ENCODE measurements at places on chromosomes 3 and 15.
A peak's percentile ranks its signal among the peaks of the same experiment; 100 is the strongest.

- DNase-seq, result no peak
Measured at GRCh38 chr3:164460851-164461250, 617.4 kb downstream of the SI start.

- DNase-seq, result no peak
Measured at GRCh38 chr3:128404276-128405068, 62.2 kb downstream of the DNAJB8 start.

GRCh38 chr3:67685499-67685898 is 31.1 kb upstream of the SUCLG2 start:
- peak; percentile 8 for DNase-seq

GRCh38 chr15:64596701-64597476 is 136.5 kb downstream of the ZNF609 start:
- peak; percentile 54 for DNase-seq

DNA sequence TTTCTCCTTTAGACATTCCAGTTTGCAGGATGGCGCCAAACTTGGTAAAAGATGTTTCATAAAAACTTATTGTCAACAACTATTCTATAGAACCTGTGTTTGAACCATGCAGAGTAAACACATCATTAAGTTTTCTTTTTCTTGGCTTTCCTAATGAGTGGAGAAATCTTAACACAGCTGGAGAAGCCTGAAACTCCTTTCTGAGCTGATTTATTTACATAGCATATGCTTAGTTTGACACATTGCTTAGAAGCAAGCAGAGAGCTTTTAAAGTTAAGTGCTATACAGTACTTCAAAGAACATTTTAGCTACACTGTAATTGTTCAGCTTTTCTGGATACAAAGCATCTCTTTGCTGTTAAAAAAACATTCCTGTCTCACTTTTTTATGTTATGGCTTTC is 61.0 kb upstream of the PAQR5 start:
- DNase-seq, result no peak

- no peak for DNase-seq
Measured at GRCh38 chr15:68285259-68285980, 7.9 kb downstream of the FEM1B start.

- no peak for DNase-seq
Measured at GRCh38 chr3:30370681-30371271, 235.6 kb upstream of the TGFBR2 start.

DNA sequence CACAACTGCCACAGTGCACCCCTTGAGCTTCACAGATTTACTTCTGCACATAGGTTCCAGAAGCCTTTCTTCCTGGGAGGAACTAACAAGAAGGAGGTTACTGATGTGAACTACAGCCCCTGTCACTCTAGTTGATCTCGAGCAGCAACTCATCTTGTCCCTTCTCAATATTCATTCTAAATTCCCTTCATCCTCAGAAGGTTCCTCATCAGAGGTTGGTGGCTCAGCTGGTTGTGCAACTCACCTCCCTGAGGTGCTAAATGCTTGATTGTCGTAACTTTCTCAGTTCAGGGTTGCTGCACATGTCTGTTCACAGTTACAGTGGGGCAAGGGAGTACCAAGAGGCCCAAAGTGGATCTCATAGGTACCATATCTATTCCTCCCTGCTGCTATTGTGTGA is 5.7 kb upstream of the A4GNT start:
- no peak for DNase-seq

DNA sequence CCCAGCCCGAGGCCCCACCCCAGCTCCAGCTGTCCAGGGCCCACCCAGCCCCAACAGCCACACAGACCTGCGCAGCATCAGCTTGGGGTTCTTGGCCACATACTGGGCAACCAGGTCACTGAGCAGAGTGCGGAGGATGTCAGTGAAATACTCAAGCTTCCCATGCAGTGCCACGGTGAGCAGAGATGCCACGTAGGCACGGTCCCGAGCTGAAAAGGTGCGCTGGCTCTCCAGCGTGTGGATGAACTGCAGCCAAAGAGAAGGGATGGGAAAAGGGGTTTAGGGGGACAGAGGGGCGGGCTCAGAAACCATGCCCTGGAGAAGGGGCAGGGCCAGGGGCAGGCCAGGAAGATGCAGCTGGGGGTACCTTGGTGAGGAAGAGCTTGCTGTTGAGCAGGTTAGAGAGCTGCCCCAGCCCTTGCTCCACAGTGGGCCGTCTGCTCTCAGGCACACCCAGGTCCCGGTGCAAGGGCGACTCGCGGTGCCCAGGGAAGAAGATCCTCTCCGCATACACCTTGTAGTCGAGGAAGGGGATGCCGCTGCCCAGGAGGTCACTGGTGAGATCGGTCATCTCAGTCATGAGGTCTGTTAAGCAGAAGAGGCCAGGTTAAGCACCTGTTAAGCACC is 17.4 kb downstream of the PLXNB1 start:
- DNase-seq, result no peak

- DNase-seq, result no peak
Measured at GRCh38 chr15:20348900-20349773, 192.5 kb downstream of the GOLGA6L6 start.

DNA sequence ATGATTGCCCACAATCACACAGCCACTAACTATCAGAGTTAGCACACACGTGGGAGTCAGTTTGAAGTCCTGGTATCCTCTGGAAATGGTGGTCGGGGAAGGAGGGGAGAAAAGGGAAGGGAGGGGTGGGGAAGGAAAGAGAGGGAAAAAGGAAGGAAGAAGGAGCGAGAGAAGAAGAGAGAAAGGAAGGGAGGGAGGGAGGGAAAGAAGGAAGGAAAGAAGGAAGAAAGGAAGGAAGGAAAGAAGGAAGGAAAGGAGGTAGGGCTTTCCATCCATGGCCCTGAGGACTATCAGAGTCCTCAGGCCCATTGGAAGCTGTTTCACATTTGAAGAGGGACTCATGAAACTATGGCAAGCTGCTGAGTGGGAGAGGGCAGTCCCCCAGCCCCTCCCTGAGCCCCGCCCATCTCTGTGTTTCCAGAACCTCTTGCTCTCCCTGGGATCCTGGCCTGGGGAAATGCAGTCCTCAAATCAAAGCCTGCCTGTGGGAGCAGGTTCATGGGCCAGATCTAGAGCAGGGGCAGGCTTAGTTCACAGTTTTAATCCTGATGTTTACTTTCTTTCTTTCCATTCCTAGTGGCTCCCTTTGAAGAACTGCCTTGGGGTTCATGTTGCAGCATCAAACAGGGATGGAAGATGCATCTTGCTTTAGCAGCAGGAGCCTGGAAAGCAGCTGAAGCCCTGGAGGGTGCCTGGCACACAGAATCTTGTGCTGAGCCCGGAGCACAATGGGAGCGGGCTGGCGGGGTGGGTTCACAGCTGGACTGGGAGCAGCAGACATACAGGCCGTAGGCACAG is 66.1 kb upstream of the GLCE start:
- no peak for DNase-seq

GRCh38 chr15:62348118-62348517 is 183.0 kb upstream of the C2CD4B start:
- DNase-seq, result no peak

GRCh38 chr3:160195106-160195505 is 30.1 kb upstream of the C3orf80 start:
- no peak for DNase-seq

GRCh38 chr15:68204776-68205557 is at the start of gene CALML4:
Gene CALML4 (minus strand): TSS chr15:68205332. CDS start chr15:68205247, 85 bp downstream.
- no peak for DNase-seq

DNA sequence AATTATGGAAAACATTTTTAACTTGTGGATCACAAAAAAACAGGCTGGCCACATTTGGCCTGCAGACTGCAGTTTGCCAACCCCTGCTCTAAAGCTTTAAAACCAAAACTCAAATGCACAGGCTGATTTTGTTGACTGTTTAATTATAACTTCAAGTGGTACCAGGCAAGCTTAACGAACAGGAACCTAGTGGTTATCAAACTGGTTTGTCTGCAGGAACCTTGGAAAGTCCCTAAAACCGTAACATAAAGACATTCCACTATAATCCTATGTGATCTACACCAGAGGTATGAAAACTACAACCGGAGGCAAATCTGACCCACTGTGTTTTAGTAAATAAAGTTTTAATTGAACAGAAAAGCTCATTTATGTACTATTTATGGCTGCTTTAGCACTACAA is 52.4 kb downstream of the TBL1XR1 start:
- DNase-seq, result peak; percentile 69

DNA sequence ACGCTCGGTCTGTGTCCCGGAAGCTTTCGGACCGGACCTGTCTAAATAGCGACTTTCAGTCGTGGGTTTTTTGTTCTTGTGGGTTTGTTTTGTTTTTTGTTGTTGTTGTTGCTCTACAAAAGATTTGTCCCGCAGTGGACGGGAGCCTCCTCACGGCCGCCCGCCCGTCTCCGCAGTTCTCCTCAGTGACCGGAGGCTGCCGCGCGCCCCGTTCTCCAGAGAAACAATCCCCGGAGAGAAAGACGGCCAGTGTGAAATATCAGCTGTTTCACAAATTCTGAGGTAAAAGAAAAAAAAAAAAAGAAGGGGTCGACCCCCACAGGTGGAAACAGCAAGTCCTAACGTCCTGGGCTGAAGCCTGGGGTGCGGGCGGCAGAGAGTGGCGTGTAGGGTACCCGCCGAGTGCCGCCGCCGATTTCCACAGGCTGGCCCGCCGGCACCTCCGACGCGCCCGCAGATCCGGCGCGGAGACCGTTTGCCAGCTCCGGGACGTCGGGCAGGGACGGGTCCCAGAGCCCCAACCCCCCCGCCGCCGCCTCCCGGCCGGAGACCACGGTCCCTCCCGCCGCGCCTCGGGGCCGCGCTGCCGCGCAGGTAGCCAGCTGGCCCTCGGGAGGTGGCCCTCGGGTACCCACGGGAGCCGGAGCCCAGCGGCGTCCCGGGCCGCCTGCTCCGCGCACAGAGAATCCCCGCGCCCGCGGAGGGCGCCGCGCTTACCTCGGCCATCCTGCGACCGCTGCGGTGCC is 478 bp downstream of the BNC1 start:
- DNase-seq, result no peak

GRCh38 chr3:150433347-150433746 is 25.2 kb downstream of the TSC22D2 start:
- no peak for DNase-seq

- no peak for DNase-seq
Measured at GRCh38 chr3:103134023-103134724, 699.4 kb downstream of the ZPLD1 start.

DNA sequence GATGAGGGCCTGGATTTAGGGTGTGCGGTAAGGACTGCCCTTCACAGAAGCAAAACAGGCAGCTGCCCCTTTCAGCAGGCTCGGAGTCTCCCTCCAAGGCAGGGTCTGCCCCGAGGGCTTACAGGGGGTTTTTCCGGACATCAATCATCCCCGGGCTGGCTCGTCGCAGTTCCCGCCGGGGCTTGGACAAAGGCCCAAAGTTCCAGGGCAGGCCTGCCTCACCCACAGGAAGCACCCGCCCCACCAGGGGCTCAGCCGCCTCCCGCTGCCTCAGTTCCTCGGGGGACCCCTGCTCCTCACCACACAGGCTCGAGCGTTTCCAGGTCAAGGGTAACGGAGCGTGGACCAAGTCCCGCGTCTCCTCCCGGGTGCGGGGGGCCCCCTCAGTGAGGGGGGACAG is 27.0 kb downstream of the KIF7 start:
- no peak for DNase-seq

- DNase-seq, result no peak
Measured at GRCh38 chr15:101028321-101028720, 109.2 kb downstream of the LRRK1 start.

DNA sequence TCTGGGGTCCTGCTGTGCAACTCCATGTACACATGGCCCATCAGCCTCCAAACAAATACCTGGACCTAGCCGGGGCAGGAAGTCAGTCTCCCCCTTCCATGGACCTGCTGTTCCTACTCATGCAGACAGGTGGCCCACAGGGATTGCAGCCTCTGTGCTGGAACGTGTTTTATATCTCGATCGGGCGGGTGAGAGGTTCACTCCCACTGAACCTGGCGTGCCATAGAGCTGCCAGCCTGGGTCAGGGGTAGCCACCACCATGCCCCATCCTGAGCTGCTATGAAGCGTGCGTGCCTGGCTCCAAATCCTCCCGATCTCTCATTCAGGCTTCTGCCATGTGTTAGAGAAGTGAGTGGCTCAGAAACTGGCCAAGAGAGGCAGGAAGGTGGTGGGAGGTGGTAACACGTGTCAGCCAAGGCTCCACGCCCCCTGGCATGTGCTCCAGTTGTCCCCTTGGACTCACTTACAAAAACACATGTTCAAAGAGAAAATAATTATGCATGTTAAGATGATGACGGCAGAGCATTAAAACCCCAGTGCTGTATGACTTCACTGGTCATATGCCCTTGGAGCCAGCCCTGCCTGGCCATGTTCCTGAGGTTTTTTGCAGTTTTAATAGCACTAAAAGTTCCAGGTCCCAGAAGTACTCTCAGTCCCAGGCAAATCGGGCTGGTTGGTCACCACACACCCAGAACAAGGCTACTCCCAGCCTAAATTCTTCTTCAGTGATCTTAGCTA is 30.6 kb downstream of the CTSH start:
- no peak for DNase-seq

GRCh38 chr3:127445581-127446343 is 144.8 kb downstream of the TPRA1 start:
- DNase-seq, result no peak

DNA sequence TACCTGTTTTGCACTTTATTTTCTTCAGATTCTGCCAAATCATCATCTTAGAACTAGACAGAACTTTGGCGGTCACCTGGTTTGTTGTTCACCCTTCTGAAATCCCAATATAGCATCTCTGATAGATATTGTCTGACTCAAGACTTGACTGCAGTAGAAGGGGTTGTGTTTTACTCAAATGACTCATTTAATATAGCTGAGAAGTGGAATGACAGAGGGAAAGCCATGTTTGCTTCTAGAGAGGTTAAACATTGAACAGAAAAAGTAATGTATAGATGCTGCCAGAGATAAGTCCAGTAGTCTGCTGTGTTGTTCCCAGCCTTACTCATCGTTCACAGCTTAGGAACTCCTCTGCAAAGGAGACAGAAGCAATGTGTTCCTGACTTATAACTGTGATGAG is 402.0 kb downstream of the AGBL1 start:
- no peak for DNase-seq

GRCh38 chr15:85779249-85779648 is 15.5 kb downstream of the KLHL25 start:
- no peak for DNase-seq

- no peak for DNase-seq
Measured at GRCh38 chr3:53834429-53835095, 11.7 kb downstream of the CHDH start.

- DNase-seq, result no peak
Measured at GRCh38 chr15:66964111-66964738, 101.2 kb upstream of the SMAD3 start.

GRCh38 chr3:69443457-69443920 is 57.6 kb upstream of the FRMD4B start:
- DNase-seq, result no peak

GRCh38 chr15:77107531-77108355 is 36.8 kb upstream of the TSPAN3 start:
- peak; percentile 37 for DNase-seq

DNA sequence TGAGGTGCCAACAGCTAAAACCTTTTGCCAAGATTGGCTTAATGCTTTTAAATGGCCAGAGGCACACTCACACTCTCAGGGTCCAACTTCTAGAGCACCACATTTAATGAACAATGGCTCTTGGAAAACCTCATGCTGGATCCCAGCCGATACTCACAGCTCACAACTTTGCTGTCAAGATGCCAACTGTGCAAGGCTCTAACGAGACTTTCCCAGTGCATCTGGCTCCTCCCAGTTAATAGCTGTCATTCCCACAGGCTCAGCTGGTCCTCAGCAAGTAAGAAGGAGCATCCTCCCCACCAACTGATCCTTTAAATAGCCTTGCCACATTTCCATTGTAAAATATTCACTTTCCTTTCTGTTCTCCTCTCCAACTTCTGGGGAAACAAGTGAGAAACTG is 20.3 kb upstream of the FRMD4B start:
- no peak for DNase-seq

GRCh38 chr3:177516158-177517011 is 319.1 kb upstream of the TBL1XR1 start:
- DNase-seq, result no peak

GRCh38 chr3:108430540-108430939 is 79.9 kb downstream of the MYH15 start:
- no peak for DNase-seq

Measured in CD4-positive, alpha-beta T cell treated with Interferon alpha-2 for 1 hour (primary cell).